ENCODE measurements at places on chromosomes 13 and 19. TPM values are rescaled to one million over a fixed set of nuclear protein-coding genes. Genes with fewer than 3 reads are reported as not detected.

DNA sequence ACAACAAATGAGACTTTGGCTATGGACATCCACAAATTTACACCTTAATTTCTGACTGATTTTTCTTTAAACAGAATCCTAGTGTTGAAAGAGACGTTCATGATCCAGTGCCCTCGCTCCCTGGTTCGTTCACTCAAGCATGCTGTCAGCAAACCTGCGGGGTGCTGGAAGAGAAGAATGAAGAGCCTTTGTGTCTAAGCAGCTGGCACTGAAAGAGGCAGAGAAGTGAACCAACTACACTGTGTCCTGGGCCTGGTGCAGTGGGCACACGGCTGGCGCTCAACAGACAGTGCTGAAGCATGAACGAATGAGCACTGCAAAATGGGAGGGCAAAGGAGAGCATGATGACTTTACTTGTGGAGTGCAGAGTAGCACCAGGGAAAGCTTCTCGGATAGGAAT, 46.8 kb downstream of the MIPEP start:
- no peak for DNase-seq

DNA sequence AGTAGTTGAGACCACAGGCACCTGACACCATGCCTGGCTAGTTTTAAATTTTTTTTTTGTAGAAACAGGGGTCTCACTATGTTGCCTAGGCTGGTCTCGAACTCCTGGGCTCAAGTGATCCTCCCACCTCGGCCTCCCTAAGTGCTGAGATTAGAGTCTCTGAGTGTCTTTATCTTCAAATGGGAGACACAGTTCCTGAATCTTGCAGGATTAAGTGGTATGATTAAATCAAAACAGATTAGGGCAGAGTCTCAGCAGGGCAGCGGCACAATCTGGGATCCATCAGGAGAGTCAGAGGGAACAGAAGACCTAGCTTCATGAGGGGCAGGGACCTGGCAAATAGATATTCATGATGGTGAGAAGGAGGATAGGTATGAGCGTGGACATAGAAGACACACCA, 953 bp downstream of the RLN3 start:
- DNase-seq, result no peak

DNA sequence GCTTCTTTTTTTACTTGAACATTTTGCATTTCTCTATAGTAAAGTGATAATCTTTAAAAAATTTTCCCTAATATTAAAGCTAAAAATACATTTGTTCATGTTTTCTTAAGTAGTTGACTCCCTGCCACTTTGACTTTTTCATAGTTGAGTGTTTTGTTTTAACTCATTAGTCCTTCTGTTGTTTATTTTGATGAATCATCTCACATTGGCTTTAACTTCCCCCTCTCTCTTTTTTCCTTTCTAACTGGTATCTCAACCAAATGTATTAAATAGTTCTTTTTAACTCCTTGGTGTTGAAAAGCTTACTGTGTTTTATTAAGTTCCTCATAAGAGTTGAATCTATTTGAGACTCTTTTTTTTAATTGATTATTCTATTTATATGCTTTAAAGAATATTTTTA, 2.8 kb downstream of the TNFSF13B start:
- no peak for DNase-seq

DNA sequence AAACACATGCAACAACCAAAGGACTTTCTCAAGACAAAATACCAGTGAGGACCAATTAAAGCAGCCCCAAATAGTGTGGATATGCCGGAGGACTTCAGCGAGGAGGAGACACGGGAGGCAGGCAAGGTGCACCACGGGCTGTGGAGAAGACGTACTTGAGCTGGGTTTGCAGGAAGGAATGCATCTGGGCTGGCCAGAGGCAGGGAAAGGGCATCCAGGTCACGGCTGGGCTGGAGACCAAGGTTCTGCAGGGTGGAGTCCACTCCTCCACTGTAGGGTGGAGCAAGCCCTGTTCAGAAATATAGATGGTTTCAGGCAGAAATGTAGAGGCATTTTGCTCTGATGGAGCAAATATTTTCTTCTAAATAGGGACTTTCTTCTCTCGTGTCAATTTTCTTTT, 36.6 kb upstream of the MEDAG start:
- no peak for DNase-seq

DNA sequence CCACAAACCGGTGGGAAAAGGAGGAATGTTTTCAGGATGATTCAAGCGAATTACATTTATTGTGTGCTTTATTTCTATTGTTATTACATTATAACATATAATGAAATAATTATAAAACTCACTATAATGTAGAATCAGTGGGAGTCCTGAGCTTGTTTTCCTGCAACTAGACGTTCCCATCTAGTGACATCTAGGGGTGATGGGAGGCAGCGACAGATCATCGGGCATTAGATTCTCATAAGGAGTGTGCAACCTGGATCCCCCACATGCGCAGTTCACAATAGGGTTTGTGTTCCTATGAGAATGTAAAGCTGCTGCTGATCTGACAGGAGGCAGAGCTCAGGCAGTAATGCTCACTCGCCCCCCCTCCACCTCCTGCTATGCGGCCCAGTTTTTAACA, 54.5 kb downstream of the SPTBN4 start:
- DNase-seq, result no peak

- DNase-seq, result no peak
Measured at GRCh38 chr13:23824371-23824770, 64.8 kb downstream of the MIPEP start.

DNA sequence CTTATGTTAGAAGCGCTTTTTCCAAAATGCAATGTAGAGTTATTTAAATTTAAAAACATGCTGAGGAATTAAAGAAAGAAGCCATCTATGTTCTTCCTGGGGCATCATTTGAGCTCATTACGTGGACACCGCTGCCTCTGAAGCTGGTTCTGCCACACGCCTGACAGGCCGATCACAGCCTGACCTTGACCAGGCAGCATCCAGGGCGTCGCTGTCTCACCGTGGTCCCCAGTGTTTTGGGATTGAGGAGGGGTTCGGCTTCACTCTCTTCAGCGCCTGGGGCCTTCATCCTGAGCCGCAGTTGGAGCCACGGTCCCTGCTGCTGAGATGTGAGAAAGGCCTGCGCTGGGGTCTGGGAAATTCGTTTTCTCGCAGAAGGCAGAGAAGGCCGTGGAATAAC, 64.0 kb downstream of the ATP11A start:
- DNase-seq, result no peak

DNA sequence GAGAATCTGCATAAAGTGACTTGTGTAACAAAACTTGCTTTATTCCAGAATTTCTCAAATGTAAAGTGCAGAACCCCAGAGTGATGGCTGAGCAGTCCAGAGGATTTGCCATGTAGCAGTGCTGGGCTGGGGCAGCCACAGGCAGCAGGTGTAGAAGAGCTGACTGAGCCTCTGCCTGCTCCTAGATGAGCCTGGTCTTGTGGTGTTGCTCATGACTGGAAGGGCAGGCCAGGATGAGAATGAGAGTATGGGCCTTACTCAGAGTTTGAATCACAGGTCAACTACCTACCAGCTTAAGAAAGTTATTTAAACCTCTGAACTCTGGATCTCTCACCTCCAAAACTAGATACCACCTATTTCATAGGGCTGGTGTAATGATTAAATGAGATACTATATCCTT, 2.9 kb upstream of the C13orf42 start:
- DNase-seq, result no peak

- DNase-seq, result no peak
Measured at GRCh38 chr19:20287070-20287469, 120.1 kb downstream of the ZNF486 start.

DNA sequence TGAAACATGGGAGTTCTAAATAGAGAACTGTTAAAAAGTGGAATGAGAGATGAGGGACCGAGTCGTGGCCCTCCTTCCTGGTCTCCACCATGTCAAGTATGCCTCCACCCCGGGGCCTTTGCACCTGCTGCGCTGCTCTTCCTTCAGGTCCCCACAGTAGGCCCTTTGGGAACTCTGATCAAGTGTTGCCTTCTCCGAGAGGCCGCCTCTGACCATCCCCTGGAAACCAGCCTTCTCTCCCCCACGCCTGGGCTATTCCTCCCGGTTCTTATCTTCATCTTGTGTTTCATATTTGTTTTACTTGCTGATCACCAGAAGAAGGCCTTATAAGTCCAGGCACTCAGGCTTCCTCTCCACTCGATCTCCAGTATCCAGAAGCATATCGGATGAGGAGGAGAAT, 40.0 kb downstream of the IRS2 start:
- DNase-seq, result no peak

Gene POLR1D
- 118 TPM for polyA plus RNA-seq

Gene CEP89
- polyA plus RNA-seq, result 31.9 TPM

Gene FAM216B
- polyA plus RNA-seq, result not detected

Gene ZNRF4
- polyA plus RNA-seq, result not detected

Gene CHAMP1
- 38.2 TPM for polyA plus RNA-seq

Gene ELSPBP1
- polyA plus RNA-seq, result 0.31 TPM

Gene SYT3
- polyA plus RNA-seq, result 0.47 TPM

Gene DCLK1
- 3.5 TPM for polyA plus RNA-seq

Gene DEDD2
- 21.8 TPM for polyA plus RNA-seq

Gene ZNF737
- 33.8 TPM for polyA plus RNA-seq

Gene FUT2
- 0.96 TPM for polyA plus RNA-seq

Gene F2RL3
- 1.0 TPM for polyA plus RNA-seq

Gene PIH1D1
- 84.9 TPM for polyA plus RNA-seq

Gene PDX1
- polyA plus RNA-seq, result not detected
